ENCODE measurements at places on chromosomes 3 and 15. TPM values are rescaled to one million over a fixed set of nuclear protein-coding genes. Genes with fewer than 3 reads are reported as not detected.
A peak's percentile ranks its signal among the peaks of the same experiment; 100 is the strongest.

GRCh38 chr3:29854821-29855220, 574.0 kb downstream of the RBMS3 start:
- H3K27me3 ChIP-seq: no peaks in the 10 kb centered on the region
- no peaks in the 10 kb centered on the region for H3K4me1 ChIP-seq
- DNase-seq: no peak
- no peak overlapping the region for H3K4me3 ChIP-seq
- no peaks in the 10 kb centered on the region for H3K36me3 ChIP-seq

- peaks cover 63% of the 10 kb centered on the region for H3K4me1 ChIP-seq
- no peak for DNase-seq
- H3K27me3 ChIP-seq: no peaks in the 10 kb centered on the region
- peaks cover 12% of the 10 kb centered on the region for H3K36me3 ChIP-seq
- peak overlapping the region; percentile 63 for H3K4me3 ChIP-seq
- peak overlapping the region; percentile 97 for H3K27ac ChIP-seq
Measured at GRCh38 chr15:31328969-31329639, 2.5 kb downstream of the KLF13 start.

GRCh38 chr15:58546635-58547627, 115.1 kb downstream of the LIPC start:
- H3K4me3 ChIP-seq: no peak overlapping the region
- no peak for DNase-seq
- H3K4me1 ChIP-seq: no peaks in the 10 kb centered on the region
- no peaks in the 10 kb centered on the region for H3K36me3 ChIP-seq
- H3K27ac ChIP-seq: no peak overlapping the region

DNA sequence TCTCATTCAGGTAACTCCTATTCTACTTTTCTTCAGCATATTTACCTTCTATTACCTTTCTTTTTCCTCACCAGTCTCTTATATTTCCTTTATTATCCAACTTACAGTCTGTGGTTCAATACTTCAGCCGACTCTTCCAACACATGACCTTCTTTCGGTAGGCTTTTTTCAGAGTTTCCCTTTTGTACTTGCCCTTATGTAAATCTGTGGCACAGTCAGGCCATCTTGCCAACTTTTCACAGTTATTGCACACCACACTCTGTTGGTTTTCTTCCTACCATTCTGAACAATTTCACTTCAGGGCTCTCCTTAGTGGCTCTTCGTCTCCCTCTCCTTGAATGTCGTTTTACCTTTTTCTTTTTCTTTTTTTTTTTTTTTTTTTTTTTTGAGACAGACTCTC, 427.8 kb downstream of the LPP start:
- H3K27me3 ChIP-seq: no peaks in the 10 kb centered on the region
- H3K36me3 ChIP-seq: no peaks in the 10 kb centered on the region
- DNase-seq: peak; percentile 44
- H3K27ac ChIP-seq: peak overlapping the region; percentile 73

The NECTIN3 gene
- total RNA-seq: 1.9 TPM

The SUCNR1 gene
- total RNA-seq: not detected

The TRPM1 gene
- total RNA-seq: not detected
